ENCODE measurements at places on chromosomes 3 and 15.

- DNase-seq, result no peak
Observed at GRCh38 chr15:27057904-27058645, 87.1 kb downstream of the GABRG3 start.

DNA sequence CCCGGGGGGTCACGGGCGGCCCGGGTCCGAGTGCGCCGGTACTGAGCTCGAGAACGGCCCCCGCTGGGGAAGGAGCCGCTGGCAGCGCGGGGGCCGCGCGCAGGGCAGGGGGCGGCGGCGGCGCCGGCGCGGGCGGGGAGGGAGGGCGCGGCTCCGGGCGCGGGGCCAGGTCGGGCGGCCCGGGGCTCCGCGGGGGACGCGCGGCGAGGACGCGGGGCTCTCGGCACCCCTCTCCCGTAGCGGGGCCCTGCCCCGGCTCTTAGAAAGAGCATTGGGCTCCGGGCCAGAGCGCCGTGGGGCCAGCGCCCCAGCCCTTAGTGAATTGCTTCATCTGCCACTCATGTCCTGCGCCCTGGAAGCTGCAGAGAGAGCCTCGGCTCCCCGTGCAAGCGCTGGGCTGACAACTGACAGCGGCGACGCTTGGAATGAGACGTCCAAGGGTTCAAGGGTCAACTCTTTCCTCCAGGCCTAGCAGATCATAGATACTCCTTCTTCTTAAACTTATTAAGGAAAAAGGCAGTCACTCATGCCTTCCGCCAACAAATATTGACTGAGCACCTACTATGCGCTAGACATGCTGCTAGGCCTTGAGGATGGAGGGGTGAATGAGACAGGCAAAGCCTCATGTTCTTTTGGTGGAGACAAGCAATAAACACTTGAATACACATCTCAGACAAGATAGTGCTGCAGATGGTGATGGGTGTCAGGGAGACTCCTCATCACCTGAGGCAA lies 140.8 kb downstream of the SMAD6 start:
- no peak for DNase-seq

- DNase-seq, result no peak
Observed at GRCh38 chr15:55183679-55184078, 13.1 kb downstream of the RSL24D1 start.

GRCh38 chr15:25065876-25066275 lies 111.1 kb downstream of the SNRPN start:
- DNase-seq, result no peak

GRCh38 chr3:66195347-66195783 lies 25.4 kb upstream of the SLC25A26 start:
- DNase-seq, result no peak

- no peak for DNase-seq
Observed at GRCh38 chr3:167972502-167972901, 123.2 kb downstream of the GOLIM4 start.

GRCh38 chr3:59946401-59946800 lies 896.6 kb upstream of the CFAP20DC start:
- DNase-seq, result no peak

DNA sequence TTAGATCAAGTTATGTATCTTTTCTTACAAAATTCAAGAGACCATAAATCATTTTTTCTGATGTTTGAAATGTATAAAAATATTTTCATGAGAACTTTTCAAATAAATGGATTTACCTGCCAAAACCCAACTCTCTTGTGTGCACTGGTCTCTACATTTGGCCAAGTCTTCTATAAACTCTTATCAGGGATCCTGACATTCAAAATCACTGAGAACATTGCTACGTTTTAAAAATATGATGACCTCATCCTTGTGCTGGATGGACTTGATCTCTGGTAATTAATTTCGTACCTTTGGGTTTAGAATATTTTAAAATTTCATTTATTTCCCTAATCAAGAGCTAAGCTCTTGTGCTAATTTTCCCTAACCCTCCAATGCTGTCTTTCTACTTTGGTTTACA lies 127.4 kb downstream of the ATP8B4 start:
- DNase-seq, result no peak

GRCh38 chr3:71776538-71776937 lies 8.4 kb downstream of the PROK2 start:
- DNase-seq, result no peak

DNA sequence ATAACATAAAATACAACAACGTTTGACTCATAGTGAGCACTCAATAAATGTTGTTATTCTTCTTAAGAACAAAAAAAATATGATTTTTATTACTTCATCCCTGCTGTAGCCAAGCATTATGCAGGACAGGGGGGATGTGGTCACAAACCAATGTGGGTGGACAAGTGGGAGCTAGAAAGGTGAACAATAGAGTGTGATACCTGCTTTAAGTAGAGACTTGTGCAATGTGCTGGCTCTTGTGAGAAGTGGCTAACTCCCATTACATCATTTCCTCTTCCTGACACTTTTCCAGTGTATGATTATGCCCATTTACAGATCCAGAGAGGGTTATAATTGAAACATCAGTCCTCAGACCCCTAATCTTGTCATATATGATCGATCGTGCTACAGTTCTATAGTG lies 193.6 kb downstream of the UBE2E2 start:
- DNase-seq, result no peak

DNA sequence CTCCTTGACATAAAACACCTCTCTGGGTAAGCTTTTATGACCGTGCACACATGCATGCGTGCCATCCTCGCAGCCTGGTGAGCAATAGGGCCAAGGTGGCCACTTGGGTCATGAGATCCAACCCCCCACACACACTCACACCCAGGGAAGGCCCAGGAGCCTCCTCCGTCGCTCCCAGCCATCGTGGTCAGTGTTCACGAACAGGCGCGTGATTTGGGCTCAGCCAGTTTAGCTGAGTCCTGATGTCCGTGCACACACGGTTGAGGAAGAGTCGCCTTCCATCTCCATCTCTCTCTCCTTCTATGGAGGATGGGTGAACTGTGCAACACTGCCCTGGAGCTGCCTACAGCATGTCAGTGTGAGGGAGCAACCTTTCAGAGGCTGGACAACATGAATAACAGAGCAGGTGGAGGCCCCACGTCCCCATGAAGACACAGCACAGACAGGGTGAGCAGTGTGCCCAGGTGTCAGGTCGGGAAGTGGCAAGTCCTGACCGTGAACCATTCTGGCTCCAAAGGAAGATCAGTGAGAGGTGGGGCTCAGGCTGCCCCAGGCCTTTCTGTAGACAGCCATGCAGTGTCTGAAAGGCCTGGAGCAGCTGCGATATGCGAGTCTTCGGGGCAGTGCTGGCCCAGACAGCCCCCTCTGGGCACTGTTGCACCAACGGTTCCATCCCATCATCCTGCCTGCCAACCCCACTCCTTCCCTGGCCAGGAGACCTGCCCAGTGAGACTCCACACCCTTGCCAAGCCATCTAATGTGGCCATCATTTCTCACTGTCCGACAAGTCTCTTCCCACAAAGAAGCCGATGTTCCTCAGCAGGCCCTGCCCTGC lies 253.4 kb downstream of the OCA2 start:
- DNase-seq, result no peak

DNA sequence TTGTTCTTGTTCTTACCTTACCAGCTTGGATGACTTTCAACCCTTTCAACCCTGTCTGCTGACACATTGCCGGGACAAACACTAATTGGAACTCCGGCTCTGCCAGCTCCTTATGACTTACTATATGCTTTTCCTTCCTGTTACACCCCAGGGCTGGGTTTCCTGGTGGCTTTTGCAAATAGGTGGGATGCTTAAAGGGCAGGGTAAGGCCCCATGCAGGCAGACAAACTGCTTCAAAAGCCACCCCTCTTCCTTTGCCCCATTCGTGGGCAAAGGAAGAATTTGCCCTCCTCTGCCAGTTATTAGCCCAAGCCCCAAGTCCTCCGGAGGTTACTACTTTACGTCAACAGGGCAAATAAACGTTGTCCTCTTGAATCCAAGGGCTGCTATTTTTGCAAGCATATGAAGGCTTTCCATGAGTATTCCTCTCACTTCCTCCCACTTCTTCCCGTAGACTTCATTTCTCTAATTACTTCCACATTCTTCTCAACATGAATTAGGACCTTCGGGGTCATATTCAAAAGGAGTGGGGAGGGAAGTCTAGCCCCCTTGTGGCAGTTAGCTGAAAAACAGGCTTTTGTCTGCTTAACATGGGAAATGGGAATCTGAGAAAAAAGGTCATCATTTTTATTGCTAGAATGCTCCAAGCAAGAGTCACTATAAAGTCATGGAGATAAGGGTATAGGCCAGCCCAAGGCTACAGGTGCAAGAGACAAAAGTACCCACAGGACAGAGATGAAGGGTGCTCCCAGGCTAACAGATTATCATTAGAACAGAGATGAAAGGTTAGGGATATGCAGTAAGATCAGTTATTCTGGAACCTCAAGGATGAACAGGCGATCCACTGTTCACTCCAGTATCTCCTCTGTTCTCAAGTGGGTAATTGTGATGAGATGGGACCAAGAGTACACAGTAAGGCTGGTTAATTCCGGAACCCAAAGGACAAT lies 56.3 kb upstream of the FSTL1 start:
- DNase-seq, result no peak
